Thymus (tissue), 14 donors: ENCODE measurements at places on chromosomes 3 and 15.

GRCh38 chr15:34754171-34754601 lies 612 bp downstream of the GJD2 start:
- H3K36me3 ChIP-seq: no peaks in the 10 kb centered on the region
- no peak overlapping the region for H3K27ac ChIP-seq
- H3K4me3 ChIP-seq: no peak overlapping the region
- peaks cover 36% of the 10 kb centered on the region for H3K27me3 ChIP-seq
- DNase-seq: no peak

DNA sequence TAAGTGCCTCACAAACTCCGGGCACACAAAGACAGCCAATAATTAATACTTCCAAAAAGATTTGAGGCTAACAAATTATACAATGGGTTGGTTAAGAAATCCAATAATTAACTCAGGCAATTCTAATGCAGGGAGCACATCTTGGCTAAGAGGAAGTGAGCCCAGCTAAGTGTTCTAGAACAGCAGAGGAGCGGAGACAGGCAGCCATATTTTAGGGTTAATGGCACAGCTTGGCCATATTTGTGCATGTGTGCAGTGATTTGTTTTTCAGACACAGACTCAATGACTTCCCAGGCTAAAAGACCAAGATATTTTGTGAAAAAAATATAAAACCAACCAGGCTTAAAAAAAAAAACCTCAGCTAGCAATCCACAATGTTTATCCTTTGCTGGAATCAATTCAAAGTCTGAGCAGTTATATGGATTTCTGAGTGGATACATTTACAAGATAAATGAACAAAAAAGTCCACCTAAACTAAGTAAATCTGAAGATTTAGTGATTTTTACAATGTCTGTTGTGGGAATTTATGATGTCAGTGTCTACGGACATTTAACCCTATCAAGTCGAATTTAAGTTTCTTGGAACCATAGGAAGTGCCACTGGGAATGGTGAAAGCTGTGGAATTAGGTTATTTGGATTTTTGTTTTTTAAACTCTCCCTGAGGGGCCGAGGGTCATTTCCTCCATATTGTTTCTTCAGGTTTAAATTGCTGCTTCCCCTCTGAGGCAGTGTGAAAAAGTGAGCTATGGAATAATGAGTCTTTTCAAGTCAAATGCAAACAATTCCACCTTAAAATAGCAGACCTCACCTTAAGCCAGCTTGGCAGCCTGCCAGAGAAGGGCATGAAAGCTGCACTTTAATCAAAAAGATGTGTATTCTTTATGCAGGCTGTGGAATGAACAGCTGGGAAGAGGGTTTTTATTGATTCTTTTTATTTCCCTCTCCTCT lies 413.7 kb upstream of the TBL1XR1 start:
- no peak for DNase-seq
- H3K4me3 ChIP-seq: no peak overlapping the region
- no peaks in the 10 kb centered on the region for H3K27me3 ChIP-seq
- H3K27ac ChIP-seq: no peak overlapping the region

GRCh38 chr3:164375538-164375937 lies 702.8 kb downstream of the SI start:
- no peaks in the 10 kb centered on the region for H3K4me1 ChIP-seq
- H3K4me3 ChIP-seq: no peak overlapping the region
- no peak for DNase-seq
- no peaks in the 10 kb centered on the region for H3K36me3 ChIP-seq
- H3K27me3 ChIP-seq: no peaks in the 10 kb centered on the region

- H3K27me3 ChIP-seq: no peaks in the 10 kb centered on the region
- H3K4me3 ChIP-seq: no peak overlapping the region
- no peak for DNase-seq
- H3K4me1 ChIP-seq: no peaks in the 10 kb centered on the region
- H3K36me3 ChIP-seq: no peaks in the 10 kb centered on the region
These were observed 59.7 kb downstream of the MSL2 start for GRCh38 chr3:136136454-136136853.

DNA sequence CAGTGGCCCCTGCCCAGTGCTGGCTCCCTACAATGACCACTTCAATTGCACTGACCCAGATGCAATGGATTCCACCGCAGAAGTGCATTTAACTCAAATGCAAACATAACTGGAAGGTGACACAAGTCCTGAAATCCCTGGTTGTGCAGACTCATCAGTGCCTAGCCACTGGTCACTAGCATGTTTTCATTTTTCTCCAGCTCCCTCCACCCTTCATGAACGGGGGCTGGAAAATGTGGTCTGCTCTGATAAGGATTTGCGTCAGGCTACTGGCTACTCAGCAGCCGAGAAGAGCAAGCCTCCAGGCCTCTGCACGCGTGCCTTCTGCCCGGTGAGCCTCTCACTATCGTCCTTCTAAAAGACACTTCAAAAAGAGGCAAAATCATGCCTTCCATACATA lies 27.4 kb upstream of the FURIN start:
- no peak overlapping the region for H3K4me3 ChIP-seq
- peaks cover 6% of the 10 kb centered on the region for H3K4me1 ChIP-seq
- H3K27me3 ChIP-seq: no peaks in the 10 kb centered on the region
- no peaks in the 10 kb centered on the region for H3K36me3 ChIP-seq
- no peak overlapping the region for H3K27ac ChIP-seq
- DNase-seq: no peak

- H3K4me3 ChIP-seq: no peak overlapping the region
- H3K4me1 ChIP-seq: no peaks in the 10 kb centered on the region
These were observed 55.5 kb downstream of the NBEAL2 start for GRCh38 chr3:47034868-47035489.

- no peak for DNase-seq
- no peak overlapping the region for H3K27ac ChIP-seq
- H3K4me1 ChIP-seq: peaks cover 17% of the 10 kb centered on the region
- no peaks in the 10 kb centered on the region for H3K27me3 ChIP-seq
- H3K36me3 ChIP-seq: peaks cover 4% of the 10 kb centered on the region
These were observed 11.7 kb downstream of the ABCC5 start for GRCh38 chr3:184005941-184006507.

- H3K4me1 ChIP-seq: peaks cover 7% of the 10 kb centered on the region
- H3K36me3 ChIP-seq: peaks cover 4% of the 10 kb centered on the region
- DNase-seq: peak; percentile 91
- peak within 1 kb of the TSS; percentile 67 for H3K27ac ChIP-seq
These were observed at the start of gene DYNC1LI1 for GRCh38 chr3:32570421-32571191. Gene DYNC1LI1 (minus strand): TSS chr3:32570858. CDS start chr3:32570770, 88 bp downstream.

- no peaks in the 10 kb centered on the region for H3K36me3 ChIP-seq
- no peak overlapping the region for H3K4me3 ChIP-seq
- DNase-seq: peak; percentile 71
- no peak overlapping the region for H3K27ac ChIP-seq
- no peaks in the 10 kb centered on the region for H3K4me1 ChIP-seq
These were observed 41.4 kb upstream of the UMPS start for GRCh38 chr3:124688581-124689454.

DNA sequence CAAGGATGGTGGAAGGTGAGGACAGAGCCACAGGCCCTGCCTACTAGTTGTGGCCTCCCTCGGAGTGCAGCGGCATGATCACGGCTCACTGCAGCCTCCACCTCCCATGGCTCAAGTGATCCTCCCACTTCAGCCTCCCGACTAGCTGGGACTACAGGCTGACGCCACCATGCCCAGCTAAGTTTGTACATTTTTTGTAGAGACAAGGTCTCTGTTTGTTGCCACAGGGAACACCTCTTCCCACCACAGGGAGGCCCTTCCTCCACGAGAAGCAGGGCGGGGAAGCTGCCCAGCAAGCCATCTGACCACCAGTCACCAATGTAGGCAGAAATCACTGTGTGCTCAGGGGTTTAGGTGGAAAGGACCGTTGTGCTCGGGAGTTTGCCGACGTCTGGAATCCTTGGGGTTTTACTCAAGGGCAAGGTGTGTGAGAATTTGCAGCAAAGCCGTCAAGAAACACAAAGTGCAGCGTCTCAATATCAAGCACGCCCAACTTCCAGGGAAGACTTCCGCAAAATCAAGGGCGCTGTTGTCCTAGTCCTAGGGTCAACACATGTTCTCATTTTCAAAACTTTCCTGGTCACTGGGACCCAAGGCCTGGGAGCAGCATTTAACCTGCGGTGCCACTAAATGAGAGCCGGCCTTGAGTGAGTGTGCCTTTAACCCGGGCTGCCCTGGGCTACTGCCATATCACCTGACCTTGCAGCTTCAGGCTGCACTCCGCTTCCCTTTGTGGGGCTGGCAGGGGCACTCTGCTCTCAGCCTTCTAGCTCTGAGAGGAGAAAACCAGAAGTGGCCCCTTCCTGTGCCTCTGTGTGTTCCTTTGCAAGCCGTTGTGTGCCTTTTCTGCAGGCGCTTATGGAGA lies 65.7 kb downstream of the SLC12A8 start:
- H3K36me3 ChIP-seq: no peaks in the 10 kb centered on the region
- no peak overlapping the region for H3K4me3 ChIP-seq
- peak; percentile 9 for DNase-seq
- peaks cover 4% of the 10 kb centered on the region for H3K4me1 ChIP-seq

DNA sequence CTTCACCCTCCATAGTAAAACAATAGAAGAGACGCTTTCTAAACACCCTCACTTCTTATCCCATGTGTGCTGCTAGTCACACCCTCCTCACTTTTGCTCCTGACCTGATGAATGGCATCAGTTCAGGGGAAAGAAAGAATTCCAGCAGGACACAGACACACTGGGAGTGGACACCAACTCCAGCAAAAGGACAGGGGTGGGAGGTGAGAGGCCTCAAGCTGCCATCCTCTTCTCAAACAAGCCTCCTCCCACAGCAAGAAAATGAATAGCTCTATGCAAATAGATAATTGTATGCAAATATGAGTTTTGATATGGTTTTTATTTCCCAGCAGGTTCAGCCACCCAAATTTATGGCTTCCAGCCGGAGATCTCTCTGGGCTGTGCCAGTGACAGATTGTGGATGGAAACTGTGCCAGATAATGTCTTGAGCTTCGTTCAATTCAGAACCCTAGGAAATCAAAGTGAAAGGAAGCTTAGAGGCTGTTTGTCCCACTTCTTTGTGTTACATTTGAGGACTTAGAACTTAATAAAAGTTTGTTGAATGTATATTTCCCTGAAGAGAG lies 209.3 kb upstream of the PPP2R3A start:
- no peak overlapping the region for H3K4me3 ChIP-seq
- no peaks in the 10 kb centered on the region for H3K36me3 ChIP-seq
- no peak overlapping the region for H3K27ac ChIP-seq
- no peaks in the 10 kb centered on the region for H3K4me1 ChIP-seq
- H3K27me3 ChIP-seq: no peaks in the 10 kb centered on the region

- DNase-seq: no peak
- peaks cover 14% of the 10 kb centered on the region for H3K4me1 ChIP-seq
- H3K4me3 ChIP-seq: peak overlapping the region; percentile 95
- H3K36me3 ChIP-seq: no peaks in the 10 kb centered on the region
These were observed 715 bp upstream of the SCAPER start for GRCh38 chr15:76905855-76906254.

GRCh38 chr3:38046821-38047220 lies 7.8 kb downstream of the DLEC1 start:
- no peaks in the 10 kb centered on the region for H3K36me3 ChIP-seq
- no peaks in the 10 kb centered on the region for H3K27me3 ChIP-seq
- no peak overlapping the region for H3K27ac ChIP-seq

DNA sequence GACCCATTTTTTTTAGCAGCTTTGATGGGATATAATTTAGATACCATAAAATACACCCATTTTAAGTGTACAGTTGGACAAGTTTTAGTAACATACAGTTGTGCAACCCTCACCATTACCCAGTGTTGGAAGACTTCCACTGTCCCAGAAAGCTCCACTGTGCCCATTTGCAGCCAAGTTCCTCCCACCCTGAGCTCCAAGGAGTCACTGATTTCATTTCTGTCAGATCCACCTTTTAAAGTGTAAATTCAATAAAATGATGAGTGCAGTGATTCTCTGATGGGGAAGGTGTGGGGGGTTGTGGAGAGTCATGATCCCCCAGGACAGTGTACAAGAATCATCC lies 93.2 kb upstream of the IGF1R start:
- no peaks in the 10 kb centered on the region for H3K27me3 ChIP-seq
- H3K36me3 ChIP-seq: no peaks in the 10 kb centered on the region
- no peak overlapping the region for H3K27ac ChIP-seq
- H3K4me3 ChIP-seq: no peak overlapping the region
- no peak for DNase-seq
- no peaks in the 10 kb centered on the region for H3K4me1 ChIP-seq

- no peaks in the 10 kb centered on the region for H3K27me3 ChIP-seq
- no peaks in the 10 kb centered on the region for H3K4me1 ChIP-seq
- no peak for DNase-seq
- H3K27ac ChIP-seq: no peak overlapping the region
These were observed 144.7 kb upstream of the IQSEC1 start for GRCh38 chr3:13217736-13218540.

DNA sequence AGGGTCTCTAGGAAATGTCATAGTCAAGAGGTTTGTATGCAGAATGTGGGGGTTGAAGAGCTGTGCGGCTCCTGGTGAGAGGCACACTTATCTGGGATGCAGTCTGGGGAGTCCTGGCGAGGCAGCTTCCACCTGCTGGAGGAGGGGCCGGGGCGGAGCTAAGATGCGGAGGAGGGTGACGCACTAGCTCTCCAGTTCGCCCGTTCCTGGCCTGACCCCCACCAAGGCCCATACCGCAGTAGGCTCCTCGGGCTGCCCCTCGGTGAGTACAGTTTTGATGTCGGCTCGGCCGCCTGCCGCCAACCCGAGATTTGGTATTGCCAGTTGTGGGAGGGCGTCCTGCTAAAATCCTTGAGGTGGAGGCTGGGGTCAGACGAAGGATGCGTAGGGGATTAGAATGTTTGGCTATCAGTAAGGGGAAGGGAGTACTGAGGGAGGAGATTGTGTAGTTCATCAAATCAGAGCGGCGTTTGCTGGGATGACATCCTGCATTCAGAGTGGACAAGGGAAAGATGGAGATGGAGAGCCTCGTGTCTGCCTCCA lies at the start of gene SCG5:
Gene SCG5 (plus strand): TSS at position 194 of the 543 bp plus-strand sequence. CDS start 1,883 bp downstream, outside the sequence.
- H3K4me3 ChIP-seq: no peak within 1 kb of the TSS
- H3K27ac ChIP-seq: no peak within 1 kb of the TSS
- peaks cover 3% of the 10 kb centered on the region for H3K27me3 ChIP-seq
- H3K36me3 ChIP-seq: peaks cover 5% of the 10 kb centered on the region
- H3K4me1 ChIP-seq: no peaks in the 10 kb centered on the region

- no peak overlapping the region for H3K4me3 ChIP-seq
- DNase-seq: no peak
- H3K4me1 ChIP-seq: peaks cover 30% of the 10 kb centered on the region
- no peak overlapping the region for H3K27ac ChIP-seq
- no peaks in the 10 kb centered on the region for H3K36me3 ChIP-seq
These were observed 2.8 kb downstream of the FOXB1 start for GRCh38 chr15:60006873-60007272.

- peaks cover 7% of the 10 kb centered on the region for H3K4me1 ChIP-seq
- no peak overlapping the region for H3K27ac ChIP-seq
- no peak for DNase-seq
- no peaks in the 10 kb centered on the region for H3K27me3 ChIP-seq
These were observed 32.7 kb downstream of the ADCY5 start for GRCh38 chr3:123416173-123416572.

- H3K36me3 ChIP-seq: no peaks in the 10 kb centered on the region
- no peaks in the 10 kb centered on the region for H3K27me3 ChIP-seq
- H3K27ac ChIP-seq: no peak overlapping the region
- DNase-seq: no peak
- H3K4me1 ChIP-seq: no peaks in the 10 kb centered on the region
These were observed 61.9 kb upstream of the CBLB start for GRCh38 chr3:105930733-105931132.
